Muscle of leg (tissue), 16 donors: ENCODE measurements at places on chromosomes 11 and 22.

- no peak for DNase-seq
Measured at GRCh38 chr11:117933475-117933874, 4.3 kb upstream of the TMPRSS13 start.

GRCh38 chr11:104465321-104465720 is 301.4 kb upstream of the PDGFD start:
- DNase-seq, result peak; percentile 65

- no peak for DNase-seq
Measured at GRCh38 chr11:124646148-124646547, 23.5 kb downstream of the TBRG1 start.

- DNase-seq, result no peak
Measured at GRCh38 chr22:29204455-29205183, 1.1 kb upstream of the EMID1 start.

- no peak for DNase-seq
Measured at GRCh38 chr11:128913806-128914205, 22.6 kb downstream of the KCNJ5 start.

DNA sequence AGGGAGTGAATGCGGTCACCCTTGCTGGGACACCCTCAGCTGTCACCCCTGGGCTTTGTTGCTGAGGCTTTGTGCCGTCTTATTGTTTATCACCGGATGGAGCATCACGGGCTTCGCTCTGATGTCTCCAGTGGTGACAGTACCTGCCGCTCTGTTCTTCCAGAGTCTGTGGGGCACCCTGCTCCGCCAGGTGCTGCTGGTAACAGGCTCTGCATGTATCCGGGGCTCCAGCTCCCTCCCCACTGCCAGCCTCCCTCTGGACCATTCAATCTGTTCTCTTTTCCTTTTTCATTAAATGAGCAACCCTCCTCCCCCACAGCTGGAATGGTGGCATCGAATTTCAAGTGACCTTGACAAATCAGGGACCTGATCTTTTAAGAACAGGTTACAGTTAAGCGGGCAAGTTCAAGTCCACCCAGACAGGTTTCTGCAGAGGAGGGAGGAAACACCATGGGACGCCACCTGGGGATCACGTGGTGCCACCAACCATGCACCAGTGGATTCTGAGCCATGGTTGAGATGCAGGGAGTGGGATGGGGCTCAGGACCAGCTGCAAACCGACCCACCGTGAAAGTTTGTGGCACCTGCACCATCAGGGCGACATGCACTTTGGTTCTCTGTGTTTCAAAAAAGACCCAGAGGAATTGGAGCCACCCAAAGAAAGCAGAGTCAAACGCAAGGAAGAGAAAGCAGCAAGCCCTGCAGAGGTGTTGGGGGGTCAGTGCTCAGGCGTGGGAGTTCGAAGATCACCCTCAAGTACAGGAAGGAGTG is 89.3 kb downstream of the BCR start:
- DNase-seq, result no peak

GRCh38 chr11:65353900-65354264 is 669 bp upstream of the TIGD3 start:
- no peak for DNase-seq

- no peak for DNase-seq
Measured at GRCh38 chr11:46526216-46527215, 67.3 kb downstream of the AMBRA1 start.

GRCh38 chr11:1149545-1149944 is 8.2 kb upstream of the MUC5AC start:
- no peak for DNase-seq

- DNase-seq, result peak; percentile 25
Measured at GRCh38 chr11:124876818-124877630, 11.8 kb downstream of the ROBO3 start.

- no peak for DNase-seq
Measured at GRCh38 chr11:78737891-78738290, 163.2 kb upstream of the NARS2 start.

- DNase-seq, result no peak
Measured at GRCh38 chr22:17152971-17153370, 6.1 kb downstream of the HDHD5 start.

- DNase-seq, result no peak
Measured at GRCh38 chr11:126956635-126957034, 43.9 kb downstream of the KIRREL3 start.

DNA sequence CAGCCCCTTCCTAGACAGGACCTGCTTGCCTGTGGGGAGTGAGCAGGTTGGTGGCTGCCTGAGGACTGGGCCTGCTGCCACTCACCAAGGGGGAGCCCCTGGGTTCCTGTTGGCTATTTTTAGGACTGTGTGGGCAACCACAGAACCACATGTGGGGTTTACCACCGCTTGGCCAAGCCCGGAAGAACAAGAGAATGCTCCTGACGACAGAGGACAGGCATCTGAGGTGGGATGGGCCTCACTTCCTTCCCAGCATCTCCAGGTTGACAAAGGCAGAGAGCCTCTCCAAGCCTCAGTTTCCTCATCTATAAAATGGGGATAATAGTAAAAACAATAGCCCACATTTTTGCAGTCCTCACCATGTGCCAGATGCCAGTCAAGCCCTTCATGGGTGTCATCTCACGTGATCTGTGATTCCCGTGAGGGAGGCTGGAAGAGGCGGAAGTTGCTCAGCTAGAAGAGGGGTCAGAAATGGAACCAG is 43.6 kb downstream of the LRRC32 start:
- DNase-seq, result no peak

GRCh38 chr22:39658367-39658766 is 87.8 kb downstream of the CACNA1I start:
- no peak for DNase-seq
